ENCODE measurements at places on chromosomes 7 and 10.

DNA sequence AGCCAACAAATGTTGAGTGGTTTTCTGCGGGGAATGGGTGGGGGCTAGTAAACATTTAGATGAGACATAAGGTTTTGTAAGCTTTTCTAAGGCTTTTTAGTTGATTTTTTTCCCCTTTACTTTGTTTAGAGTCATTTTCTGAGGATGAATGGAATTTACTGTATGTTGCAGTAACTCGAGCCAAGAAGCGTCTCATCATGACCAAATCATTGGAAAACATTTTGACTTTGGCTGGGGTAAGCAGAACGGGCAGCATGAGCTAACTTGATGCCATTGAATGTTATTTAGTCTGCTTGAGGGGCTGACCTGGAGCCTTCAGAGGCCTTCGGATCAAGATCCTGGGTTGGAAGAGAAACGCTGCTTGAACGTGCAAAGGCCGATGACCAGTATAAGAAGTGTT is 37.3 kb downstream of the FBH1 start:
- peak; percentile 79 for DNase-seq

DNA sequence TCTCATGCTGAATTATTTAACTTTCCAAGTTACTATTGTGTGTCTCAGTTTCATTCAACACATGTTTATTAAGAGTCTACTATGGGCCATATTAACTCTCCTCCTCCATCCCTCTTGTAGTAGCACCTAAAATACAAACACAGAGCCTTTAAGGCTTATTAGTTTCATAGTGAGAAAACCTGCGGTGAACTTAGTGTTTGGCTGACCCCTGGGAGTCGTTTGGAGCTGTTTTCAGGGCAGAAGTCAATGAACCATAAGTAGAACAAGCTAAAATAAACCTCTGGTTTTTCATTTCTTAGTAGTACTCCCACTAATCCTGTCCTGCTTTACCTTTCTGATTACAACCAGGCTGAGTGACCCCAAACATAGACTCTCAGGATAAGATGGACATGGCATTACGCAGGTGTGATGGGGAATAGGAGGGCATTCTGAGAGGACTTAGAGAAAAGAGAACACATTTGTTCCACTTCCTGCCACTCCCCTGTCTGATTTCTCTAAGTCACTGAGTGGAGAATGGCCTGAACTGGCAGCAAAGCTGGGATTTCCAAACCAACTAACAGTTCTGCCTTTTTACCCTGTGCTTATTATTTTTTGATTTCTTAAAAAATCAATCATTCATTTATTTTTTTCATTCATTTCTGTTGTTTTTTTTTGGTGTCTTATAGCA is 74.5 kb downstream of the LRMDA start:
- DNase-seq, result no peak

GRCh38 chr10:15113766-15114165 is 16.6 kb downstream of the RPP38 start:
- no peak for DNase-seq

DNA sequence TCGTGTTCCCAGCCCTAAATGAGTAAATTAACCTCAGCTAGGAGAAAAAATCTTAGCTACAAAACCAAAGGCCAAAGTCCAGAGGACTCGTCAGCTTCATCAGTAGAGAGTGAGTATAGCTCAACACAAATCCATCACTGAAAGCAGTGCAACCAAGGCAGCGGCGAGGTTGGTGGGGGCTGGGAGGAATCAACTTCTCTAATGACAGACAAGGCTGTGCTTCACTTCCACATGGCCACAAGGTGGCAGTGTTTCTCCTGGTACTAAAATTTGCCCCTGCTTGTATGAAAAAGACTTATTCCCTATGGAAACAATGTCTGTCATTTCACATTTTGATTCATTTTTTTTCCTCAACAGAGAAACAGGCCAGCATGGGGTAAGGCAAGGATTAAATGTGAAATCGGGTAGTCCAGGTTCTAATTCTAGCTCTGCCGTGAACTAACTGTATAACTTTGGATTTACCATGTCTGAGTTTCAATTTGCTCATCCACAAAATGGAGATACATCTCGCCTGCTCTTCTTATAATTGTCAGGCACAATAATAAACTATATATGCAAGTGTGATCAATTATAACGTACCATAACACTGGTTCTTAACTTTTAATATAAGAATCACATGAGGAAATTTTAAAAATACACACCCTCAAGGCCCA is 39.3 kb downstream of the FAS start:
- DNase-seq, result peak; percentile 90

DNA sequence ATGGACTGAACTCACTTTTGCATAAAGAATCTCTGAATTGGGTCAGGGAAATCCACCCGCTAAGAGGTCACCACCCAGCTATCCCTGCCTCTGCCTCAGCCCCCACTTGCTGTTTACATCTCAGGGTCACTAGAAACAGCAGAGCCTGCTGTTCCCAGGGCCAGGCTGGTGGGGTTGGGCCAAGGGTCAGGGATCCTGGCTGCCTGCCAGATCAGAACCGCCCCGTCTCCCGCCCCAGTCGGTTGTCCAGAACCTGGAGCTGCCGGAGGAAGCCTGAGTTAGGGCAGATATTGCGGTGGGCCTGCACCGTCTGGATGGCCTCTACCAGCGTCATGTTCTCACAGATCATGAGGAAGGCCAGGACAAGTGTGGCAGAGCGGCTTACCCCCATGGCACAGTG is 17.0 kb upstream of the SAMD8 start:
- no peak for DNase-seq

DNA sequence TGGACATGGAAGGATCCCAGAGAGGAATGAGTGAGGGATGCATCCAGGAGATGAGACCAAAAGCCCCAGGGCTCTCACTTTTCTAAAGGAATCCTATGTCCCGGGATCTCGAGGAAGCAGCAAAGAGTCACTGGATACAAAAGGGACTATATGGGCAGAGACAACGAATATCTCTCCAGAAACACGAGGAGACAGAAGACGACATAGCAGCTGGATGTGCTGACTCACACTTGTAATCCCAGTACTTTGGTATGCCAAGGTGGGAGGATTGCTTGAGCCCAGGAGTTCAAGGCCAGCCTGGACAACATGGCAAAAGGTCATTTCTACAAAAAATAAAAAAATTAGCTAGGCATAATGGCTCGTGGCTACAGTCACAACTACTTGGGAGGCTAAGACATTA is 24.7 kb upstream of the MSMB start:
- no peak for DNase-seq

GRCh38 chr7:6250364-6250833 is 22.0 kb downstream of the CYTH3 start:
- DNase-seq, result peak; percentile 25

- no peak for DNase-seq
These were observed 4.4 kb upstream of the MAD1L1 start for GRCh38 chr7:2237109-2237602.

GRCh38 chr7:43201912-43202311 is 89.5 kb downstream of the HECW1 start:
- DNase-seq, result peak; percentile 66
